Prostate gland (tissue), 2 donors: ENCODE measurements at places on chromosomes 6 and 20. TPM values are rescaled to one million over a fixed set of nuclear protein-coding genes. Genes with fewer than 3 reads are reported as not detected.

Gene MCCD1
- total RNA-seq: not detected

Gene THBD
- 6.6 TPM for total RNA-seq

Gene DDX43
- total RNA-seq: 11.0 TPM

Gene CCDC170
- total RNA-seq: 0.85 TPM

Gene GRM4
- not detected for total RNA-seq

Gene GMPR
- total RNA-seq: 266 TPM

Gene SPAG4
- total RNA-seq: 10.4 TPM

Gene ADTRP
- total RNA-seq: 0.74 TPM

DNA sequence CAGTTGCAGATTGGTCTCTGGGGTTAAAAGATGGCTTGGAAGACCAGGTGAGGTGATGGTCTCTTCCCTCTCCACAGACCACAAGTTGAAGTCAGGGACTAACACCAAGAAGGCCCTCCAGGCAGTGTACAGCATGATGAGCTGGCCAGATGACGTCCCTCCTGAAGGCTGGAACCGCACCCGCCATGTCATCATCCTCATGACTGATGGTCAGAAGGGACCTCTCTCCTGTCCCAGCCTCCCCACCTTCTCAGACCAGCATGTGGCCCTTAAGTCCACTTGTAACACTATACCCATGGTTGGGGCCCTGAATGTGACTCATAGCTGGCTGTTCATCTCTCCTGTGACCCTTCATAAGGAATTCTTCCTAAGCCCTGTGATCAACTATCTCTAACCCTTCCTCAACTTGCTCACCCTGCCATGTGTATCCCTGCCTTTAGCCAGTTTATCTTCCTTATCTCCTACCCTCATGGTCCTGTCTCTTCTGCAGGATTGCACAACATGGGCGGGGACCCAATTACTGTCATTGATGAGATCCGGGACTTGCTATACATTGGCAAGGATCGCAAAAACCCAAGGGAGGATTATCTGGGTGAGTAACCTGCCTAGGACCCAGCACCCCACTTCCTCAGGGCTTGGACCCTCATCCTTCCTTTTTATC, 3.0 kb downstream of the CFB start:
- H3K4me3 ChIP-seq: no peak overlapping the region
- peaks cover 3% of the 10 kb centered on the region for H3K36me3 ChIP-seq
- H3K27me3 ChIP-seq: no peaks in the 10 kb centered on the region
- no peak overlapping the region for H3K27ac ChIP-seq
- DNase-seq: no peak
- peaks cover 13% of the 10 kb centered on the region for H3K4me1 ChIP-seq

GRCh38 chr6:165847407-165848085, 184.5 kb upstream of the PDE10A start:
- no peaks in the 10 kb centered on the region for H3K4me1 ChIP-seq
- no peak for DNase-seq
- peaks cover 6% of the 10 kb centered on the region for H3K27me3 ChIP-seq
- no peaks in the 10 kb centered on the region for H3K36me3 ChIP-seq

GRCh38 chr6:158633127-158633526, 11.4 kb downstream of the DYNLT1 start:
- H3K27me3 ChIP-seq: no peaks in the 10 kb centered on the region
- no peaks in the 10 kb centered on the region for H3K36me3 ChIP-seq
- DNase-seq: no peak

DNA sequence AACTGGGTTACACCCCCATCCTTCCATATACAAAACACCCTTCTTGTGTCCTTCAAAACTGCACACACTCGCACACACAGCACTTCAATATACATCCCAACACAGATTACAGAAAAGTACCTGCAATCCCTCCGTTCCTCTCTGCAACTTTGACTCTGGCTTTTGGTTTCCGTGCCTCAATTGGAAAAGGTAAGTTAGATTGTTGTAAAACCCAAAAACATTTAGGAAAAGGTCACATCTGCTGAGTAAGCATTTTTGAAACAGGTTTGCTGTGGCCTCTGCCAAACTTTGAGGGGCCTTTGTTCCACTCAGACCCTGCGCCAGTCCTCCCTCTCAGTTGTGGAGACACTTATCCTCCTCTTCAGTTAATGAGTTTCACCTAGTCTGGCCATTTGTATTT, 4.2 kb downstream of the NKX2-4 start:
- DNase-seq: no peak
- H3K27me3 ChIP-seq: peaks cover 42% of the 10 kb centered on the region
- no peaks in the 10 kb centered on the region for H3K4me1 ChIP-seq
- H3K36me3 ChIP-seq: no peaks in the 10 kb centered on the region
- no peak overlapping the region for H3K4me3 ChIP-seq
- H3K27ac ChIP-seq: no peak overlapping the region

DNA sequence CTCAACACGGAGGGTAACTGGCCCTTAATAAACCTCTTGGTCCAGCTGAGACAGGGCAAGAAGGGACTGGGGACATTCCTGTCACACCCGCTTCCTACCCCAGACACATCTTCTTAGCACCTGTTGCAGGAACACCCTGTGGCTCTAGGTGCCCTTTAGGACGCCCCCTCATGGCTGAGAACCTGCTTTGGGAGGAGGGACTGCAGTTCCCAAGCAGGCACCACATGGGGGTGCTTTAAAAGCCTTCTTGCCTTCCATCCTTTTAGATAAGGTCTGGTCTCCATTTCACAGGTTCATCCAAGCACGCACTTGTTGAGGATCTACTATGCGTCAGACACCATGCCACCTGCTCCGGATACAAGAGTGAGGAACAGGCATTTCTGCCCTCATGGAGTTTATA, 26.6 kb downstream of the NSFL1C start:
- H3K27ac ChIP-seq: no peak overlapping the region
- H3K36me3 ChIP-seq: peaks cover 21% of the 10 kb centered on the region
- no peak overlapping the region for H3K4me3 ChIP-seq
- no peak for DNase-seq
